Breast epithelium (tissue), 4 donors: ENCODE measurements at places on chromosomes 7 and 10. TPM values are rescaled to one million over a fixed set of nuclear protein-coding genes. Genes with fewer than 3 reads are reported as not detected.

DNA sequence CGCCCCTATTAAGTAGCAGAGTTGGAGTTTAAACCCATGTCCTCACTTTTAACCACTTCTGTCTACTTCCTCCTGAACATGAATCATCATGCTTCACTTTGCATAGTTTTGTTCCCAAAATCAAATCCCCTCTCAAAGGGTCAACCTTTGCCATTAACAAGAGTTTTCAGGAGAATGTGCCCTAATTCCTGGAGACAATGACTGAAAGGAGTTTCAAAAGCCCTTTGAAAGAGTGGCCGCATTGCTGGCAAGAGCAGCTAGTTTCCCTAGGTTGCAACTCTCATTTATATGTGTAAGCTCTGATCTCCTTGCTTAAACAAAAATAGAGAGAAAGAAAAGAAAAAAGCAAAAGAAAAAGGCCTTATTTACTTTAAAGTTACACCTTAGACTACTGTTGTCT, 9.2 kb downstream of the LGI1 start:
- no peak for DNase-seq

DNA sequence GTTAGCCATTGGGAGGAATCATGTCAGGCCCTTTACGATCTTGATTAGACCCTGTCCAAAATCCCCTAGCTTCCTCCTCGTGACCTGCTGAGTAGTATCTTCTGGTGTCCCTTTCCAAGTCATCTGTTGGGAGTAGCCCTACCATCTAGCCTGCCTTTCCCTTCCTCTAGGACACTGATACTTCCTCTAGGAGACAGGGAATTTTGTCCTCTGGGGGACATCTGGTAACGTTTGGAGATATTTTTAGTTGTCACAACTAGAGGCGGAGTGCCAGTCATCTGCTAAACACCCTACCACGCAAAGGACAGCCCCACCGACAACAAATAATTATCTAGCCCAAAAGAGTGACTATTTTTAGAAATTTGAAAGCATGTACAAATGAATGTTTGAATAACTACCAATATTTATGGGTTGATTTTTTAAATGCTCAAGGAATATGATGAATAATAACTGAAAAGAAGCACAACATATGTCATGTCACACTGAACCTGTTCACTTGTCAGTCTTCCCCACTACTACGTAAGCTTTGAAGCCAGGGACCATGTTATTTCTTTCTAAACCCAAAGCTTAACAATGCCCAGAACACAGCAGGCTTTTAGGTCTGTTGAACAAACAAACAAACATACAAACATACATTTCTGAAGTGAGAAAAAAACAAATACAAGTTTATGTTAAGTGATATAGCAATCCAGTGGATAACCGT, 105.9 kb downstream of the ARHGAP12 start:
- no peak for DNase-seq

DNA sequence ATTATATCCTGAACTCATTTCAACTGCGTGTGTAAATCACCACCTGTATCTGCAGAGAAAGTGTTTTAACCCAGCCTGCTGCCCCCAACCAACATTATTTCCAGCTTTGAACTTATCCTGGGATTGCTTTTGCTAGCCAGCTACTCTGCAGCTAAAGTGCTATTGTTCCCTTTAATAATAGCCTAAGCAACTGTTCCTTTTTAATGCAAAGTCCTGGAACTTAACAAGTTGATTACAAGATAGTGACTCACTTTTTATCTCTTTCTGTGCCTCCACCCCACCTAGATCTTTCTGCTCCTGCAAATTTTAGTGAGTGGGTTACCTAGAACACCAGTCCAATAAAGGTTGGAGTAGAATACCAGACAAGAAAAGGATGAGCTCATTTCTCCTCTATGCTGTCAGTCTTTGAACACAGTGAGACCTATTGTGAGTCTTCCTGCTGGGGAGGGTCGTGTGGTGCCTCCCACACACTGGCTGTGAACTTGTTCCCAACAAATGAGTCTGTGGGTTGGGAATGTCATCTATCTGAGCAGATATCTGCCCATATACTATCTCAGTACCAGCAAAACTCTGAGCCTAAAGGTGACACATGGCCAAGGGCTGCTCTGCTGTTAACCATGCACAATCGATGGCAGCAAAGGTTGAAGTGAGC, 137.7 kb downstream of the FAM204A start:
- DNase-seq, result no peak

DNA sequence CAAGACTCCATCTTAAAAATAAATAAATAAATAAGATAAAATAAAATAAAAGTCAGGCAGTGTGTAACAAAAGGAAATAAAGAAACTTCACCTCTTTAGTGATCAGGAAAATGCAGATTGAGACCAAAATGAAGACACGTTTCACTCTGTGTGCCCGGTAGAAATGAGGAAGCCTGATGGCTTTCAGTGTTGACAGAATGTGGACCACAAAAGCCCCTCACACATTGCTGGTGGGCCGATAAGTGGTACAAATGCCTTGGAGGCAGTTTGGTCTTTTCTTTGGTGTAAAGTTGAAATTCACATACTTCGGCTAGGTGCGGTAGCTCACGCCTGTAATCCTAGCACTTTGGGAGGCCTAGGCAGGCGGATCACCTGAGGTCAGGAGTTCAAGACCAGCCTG, 44.5 kb upstream of the PFKFB3 start:
- no peak for DNase-seq

DNA sequence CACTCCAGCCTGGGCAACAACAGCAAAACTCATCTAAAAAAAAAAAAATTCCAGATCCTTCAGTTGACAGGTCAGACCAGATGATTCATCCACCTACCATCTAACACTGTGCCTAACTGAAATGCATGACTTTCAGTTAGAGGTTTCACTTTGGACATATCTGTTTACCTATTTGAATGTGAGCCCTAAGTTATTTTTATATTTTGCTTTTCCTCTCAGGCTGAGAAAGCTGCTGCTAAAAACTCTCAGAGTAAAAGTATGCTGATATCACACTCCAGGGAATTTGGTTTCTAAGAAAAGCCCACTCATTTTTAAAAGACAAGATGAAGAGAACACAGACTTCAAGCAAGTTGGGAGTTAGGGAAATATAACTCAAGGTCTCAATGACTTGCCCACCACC, 126.0 kb downstream of the SGMS1 start:
- no peak for DNase-seq

- DNase-seq, result no peak
Measured at GRCh38 chr10:59108296-59108870, 68.1 kb upstream of the PHYHIPL start.

The SEPTIN7 gene
- total RNA-seq, result 177 TPM
